ENCODE measurements at places on chromosomes 11 and 22.
A peak's percentile ranks its signal among the peaks of the same experiment; 100 is the strongest.

DNA sequence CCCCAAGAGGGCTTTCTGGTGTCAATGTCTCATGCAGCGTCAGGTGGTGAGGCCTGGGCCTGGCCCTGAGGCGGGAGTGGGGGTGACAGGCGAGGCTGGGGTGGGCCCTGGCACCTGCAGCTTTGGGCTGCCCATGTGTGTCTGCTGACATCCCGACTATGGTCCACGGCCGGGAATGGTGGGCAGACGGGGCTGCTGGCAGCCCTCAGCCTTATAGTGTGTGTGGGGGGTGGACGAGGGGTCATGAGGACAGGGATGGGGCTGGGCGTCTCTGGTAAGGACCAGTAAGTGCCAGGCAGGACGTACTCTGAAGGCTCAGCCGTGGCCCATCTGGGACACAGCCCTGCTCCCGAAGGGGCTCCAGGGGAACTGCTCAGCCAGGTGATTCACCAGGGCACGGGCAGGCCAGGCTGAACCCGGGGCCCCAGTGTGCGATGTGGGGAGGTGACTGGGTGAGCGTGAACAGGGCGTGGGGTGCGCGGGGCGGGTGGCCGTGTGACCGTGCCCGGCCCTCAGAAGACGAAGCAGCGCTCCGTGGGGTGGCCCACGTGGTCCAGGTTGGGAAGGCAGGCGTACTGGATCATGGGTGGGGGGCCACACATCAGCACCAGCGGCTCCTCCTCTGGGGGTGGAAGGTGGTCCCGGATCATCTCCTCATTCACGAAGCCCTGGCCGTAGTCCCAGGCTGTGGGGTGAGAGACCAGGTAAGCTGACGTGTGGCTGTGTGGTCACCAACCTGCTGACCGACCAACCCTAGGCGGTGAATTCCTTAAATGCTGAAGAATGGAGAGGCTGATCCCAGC is 4.8 kb upstream of the POLDIP3 start:
- no peak for DNase-seq

GRCh38 chr11:92594251-92594650 is 369.6 kb downstream of the FAT3 start:
- no peak for DNase-seq

DNA sequence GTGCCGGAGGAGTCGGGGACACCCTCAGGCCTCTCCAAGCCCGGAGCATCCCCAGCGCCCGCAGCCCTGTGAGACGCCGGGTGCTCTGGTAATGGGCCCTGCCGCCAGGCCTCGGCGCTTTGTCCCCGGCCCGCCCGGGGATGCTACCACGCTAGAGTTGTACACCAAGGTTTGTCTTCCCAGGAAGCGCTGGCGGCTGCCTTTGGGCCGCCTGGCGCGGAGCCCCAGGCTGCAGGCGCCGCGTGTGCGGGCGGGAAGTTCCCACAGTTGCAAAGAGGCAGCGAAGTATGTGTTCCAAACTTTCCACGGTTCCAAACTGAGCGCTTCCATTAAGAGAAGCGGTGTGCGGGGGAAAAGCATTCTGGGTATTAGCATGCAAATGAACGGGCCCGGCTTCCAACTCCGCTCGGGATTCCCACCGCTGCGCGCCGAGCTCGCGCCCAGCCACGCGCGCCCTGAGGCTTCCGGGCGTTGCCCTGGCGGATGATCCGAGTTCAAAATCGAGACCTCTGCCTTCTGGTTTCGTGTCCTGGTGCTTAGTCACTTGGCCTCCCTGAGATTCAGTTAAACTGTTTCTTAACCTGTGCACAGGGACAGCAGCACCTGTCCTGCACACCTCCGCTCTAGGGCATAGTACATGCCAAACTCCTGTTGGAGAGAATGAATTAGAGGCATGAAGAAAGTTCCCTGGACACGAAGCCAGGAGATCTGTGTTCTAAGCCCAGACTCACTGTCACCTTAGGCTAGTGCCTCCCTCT is 1.3 kb upstream of the PATZ1 start:
- peak; percentile 75 for DNase-seq

DNA sequence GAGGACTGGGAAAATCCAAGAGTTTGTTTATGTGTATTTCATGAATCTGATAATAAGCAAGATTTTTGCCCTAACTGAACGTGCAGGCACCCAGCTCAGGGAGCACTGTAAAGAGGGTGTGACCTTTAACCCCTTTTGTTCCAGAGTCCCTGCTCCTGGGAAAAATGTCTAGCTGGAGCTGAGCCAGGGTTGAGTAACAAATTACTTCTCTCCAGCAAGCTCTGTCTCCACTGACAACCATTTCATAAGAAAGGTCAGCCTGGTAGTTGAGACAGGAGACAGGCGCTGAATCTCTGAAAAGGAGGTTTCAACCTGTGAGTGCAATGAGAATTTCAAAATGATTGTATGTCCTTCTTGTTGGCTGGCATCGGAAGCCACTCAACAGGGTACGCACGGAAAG is 156.4 kb upstream of the NARS2 start:
- no peak for DNase-seq

DNA sequence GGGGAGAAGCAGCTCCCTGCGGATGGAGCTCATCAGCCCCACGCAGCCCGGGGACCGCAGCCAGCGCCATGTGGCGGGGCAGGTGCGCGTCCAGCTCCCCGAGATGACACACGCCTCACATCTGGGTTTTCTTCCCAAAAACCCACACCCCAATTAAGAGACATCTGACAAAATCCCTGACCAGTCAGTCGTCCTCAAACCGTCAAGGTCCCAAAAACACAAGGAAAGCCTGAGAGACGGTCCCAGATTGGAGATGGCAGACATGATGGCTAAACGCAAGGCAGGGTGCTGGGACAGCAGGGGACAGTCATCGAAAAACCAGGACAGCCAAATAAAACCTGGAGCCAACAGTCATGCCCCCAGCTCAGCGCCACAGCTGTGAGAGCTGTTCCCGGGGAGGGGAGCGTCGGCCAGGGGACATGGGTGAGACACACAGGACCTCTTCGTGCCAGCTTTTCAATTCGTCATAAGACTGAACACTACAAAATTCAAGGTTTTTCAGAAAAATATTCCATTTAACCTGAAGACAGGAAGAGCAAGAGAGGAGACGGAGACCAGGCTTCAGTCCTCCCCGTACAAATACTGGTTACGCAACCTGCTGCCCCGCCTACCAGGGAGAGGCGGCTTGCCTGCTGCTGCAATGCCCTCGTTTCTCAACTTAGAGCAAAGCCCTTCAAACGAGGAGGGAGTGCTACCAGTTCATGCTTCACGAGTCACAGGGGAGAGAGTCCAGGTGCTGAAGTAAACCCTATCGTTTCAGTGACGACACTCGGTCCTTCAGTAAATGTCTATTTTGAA is 10.5 kb downstream of the TOLLIP start:
- DNase-seq: peak; percentile 91

GRCh38 chr22:27382947-27383346 is 418.6 kb downstream of the MN1 start:
- no peak for DNase-seq

Data from GM03348 (cell line).